H1 (cell line): ENCODE measurements at places on chromosomes 1 and 21. TPM values are rescaled to one million over a fixed set of nuclear protein-coding genes. Genes with fewer than 3 reads are reported as not detected.

GPATCH2 gene
- total RNA-seq = 12.2 and 13.1 TPM in 2 replicates

PRDX6 gene
- 657 and 677 TPM in 2 replicates for total RNA-seq

MATN1 gene
- total RNA-seq = 0.11 and 0.28 TPM in 2 replicates

ATAD3C gene
- 1.3 and 2.0 TPM in 2 replicates for total RNA-seq

C1orf185 gene
- not detected in 2 replicates for total RNA-seq

ELF3 gene
- total RNA-seq = 15.6 and 17.3 TPM in 2 replicates

MSH4 gene
- 0.22 and 0.25 TPM in 2 replicates for total RNA-seq

PLA2G2C gene
- total RNA-seq = not detected in 2 replicates

FCAMR gene
- total RNA-seq = not detected in 2 replicates

SPRR3 gene
- not detected in 2 replicates for total RNA-seq

KCTD3 gene
- total RNA-seq = 55.6 and 59.4 TPM in 2 replicates

RGL1 gene
- 2.4 TPM in 2 replicates for total RNA-seq

LIPI gene
- not detected in 2 replicates for total RNA-seq

ELOA gene
- total RNA-seq = 56.9 and 61.1 TPM in 2 replicates

ZFP69B gene
- 6.3 and 8.2 TPM in 2 replicates for total RNA-seq

TMCO4 gene
- total RNA-seq = 3.0 and 3.1 TPM in 2 replicates

SLC37A1 gene
- total RNA-seq = 23.7 and 30.9 TPM in 2 replicates

ALPL gene
- 175 and 178 TPM in 2 replicates for total RNA-seq

MCOLN2 gene
- total RNA-seq = 6.1 and 6.3 TPM in 2 replicates

GPBP1L1 gene
- 119 and 126 TPM in 2 replicates for total RNA-seq

PTAFR gene
- total RNA-seq = 1.2 TPM in 2 replicates

S100A7A gene
- not detected in 2 replicates for total RNA-seq

RIPK4 gene
- 4.5 and 5.6 TPM in 2 replicates for total RNA-seq

LCE1C gene
- not detected in 2 replicates for total RNA-seq

FMOD gene
- total RNA-seq = 0.27 and 0.32 TPM in 2 replicates

ITGB2 gene
- total RNA-seq = 0.24 and 0.36 TPM in 2 replicates

FBXO42 gene
- total RNA-seq = 17.0 and 17.4 TPM in 2 replicates

SPATA1 gene
- 1.1 TPM in 2 replicates for total RNA-seq

GBP4 gene
- total RNA-seq = not detected in 2 replicates

HOOK1 gene
- 34.5 and 39.5 TPM in 2 replicates for total RNA-seq

IL24 gene
- total RNA-seq = not detected in 2 replicates

MAP1LC3C gene
- 1.7 and 2.1 TPM in 2 replicates for total RNA-seq

IVL gene
- not detected in 2 replicates for total RNA-seq

AGT gene
- total RNA-seq = not detected in 2 replicates

KPRP gene
- not detected in 2 replicates for total RNA-seq

DR1 gene
- 60.0 and 62.3 TPM in 2 replicates for total RNA-seq

NID1 gene
- 24.9 and 25.4 TPM in 2 replicates for total RNA-seq

DISP3 gene
- total RNA-seq = 4.6 and 5.3 TPM in 2 replicates

SLC9C2 gene
- not detected in 2 replicates for total RNA-seq

OVAAL gene
- not detected in 2 replicates for total RNA-seq

S100A8 gene
- not detected in 2 replicates for total RNA-seq

MYOG gene
- not detected in 2 replicates for total RNA-seq

SOX13 gene
- total RNA-seq = 173 and 180 TPM in 2 replicates

KCNN3 gene
- total RNA-seq = 2.8 and 3.0 TPM in 2 replicates

HRNR gene
- not detected in 2 replicates for total RNA-seq

C8B gene
- total RNA-seq = not detected in 2 replicates

CFHR4 gene
- total RNA-seq = not detected in 2 replicates
